Stimulated activated CD8-positive, alpha-beta memory T cell treated with anti-CD3 and anti-CD28 coated beads, Interleukin-4, amount 100 ng/mL, for 48 hours (primary cell): ENCODE measurements at places on chromosomes 6 and 20.

DNA sequence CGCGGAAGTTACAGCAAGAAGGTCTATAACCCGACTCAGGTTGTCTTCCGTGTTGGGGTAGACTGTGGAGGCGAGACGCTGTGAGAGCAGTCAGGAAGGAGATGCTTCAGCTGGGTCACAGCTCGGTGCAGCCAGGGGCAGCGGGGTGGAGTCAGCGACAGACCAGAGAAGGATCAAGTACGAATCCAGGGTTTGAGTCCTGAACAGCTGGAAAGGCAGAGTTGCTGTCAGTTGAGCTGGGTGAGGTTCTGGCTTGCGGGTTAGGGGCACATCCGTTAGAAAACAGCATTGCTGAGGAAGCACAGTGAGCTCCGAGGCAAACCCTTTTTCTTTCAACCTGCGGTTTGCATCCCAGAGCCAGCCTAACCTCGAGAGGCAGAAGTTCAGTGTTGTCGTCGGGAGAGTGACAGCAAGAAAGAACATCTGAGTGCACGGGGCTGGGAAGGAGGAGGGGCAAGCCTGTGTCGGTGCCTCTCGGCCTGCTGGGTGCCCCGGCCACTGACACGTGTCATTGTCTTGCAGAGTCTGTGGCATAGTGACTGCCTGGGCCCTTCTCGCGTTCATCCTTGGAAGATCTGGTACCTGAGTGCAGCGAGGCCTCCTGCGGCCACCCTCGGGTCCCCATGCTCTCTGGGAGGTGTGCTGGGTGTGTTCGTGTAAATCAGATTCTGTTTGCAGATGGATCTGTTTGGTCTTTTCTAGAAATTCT, 20.0 kb downstream of the PNLDC1 start:
- peak; percentile 38 for DNase-seq

DNA sequence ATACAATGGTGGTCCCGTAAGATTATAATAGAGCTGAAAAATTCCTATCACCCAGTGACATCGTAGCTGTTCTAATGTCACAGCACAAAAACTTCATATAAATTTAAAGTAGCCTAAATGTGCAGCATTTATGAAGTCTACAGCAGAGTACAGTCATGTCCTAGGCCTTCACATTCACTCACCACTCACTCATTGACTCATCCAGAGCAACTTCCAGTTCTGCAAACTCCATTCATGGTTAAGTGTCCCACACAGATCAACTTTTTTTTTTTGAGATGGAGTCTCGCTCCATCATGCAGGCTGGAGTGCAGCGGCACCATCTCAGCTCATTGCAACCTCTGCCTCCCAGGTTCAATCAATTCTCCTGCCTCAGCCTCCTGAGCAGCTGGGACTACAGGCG, 20.9 kb upstream of the KCNG1 start:
- DNase-seq = no peak

- DNase-seq = no peak
Measured at GRCh38 chr6:81613606-81614005, 138.9 kb downstream of the TENT5A start.

GRCh38 chr20:22928679-22929078, 106.4 kb upstream of the SSTR4 start:
- no peak for DNase-seq

- DNase-seq = no peak
Measured at GRCh38 chr6:5552243-5552642, 290.9 kb downstream of the FARS2 start.

GRCh38 chr6:150273457-150274309, 95.1 kb upstream of the IYD start:
- no peak for DNase-seq

- no peak for DNase-seq
Measured at GRCh38 chr6:53109612-53110011, 39.0 kb downstream of the GCM1 start.

- DNase-seq = no peak
Measured at GRCh38 chr6:313087-313486, 20.8 kb downstream of the DUSP22 start.

DNA sequence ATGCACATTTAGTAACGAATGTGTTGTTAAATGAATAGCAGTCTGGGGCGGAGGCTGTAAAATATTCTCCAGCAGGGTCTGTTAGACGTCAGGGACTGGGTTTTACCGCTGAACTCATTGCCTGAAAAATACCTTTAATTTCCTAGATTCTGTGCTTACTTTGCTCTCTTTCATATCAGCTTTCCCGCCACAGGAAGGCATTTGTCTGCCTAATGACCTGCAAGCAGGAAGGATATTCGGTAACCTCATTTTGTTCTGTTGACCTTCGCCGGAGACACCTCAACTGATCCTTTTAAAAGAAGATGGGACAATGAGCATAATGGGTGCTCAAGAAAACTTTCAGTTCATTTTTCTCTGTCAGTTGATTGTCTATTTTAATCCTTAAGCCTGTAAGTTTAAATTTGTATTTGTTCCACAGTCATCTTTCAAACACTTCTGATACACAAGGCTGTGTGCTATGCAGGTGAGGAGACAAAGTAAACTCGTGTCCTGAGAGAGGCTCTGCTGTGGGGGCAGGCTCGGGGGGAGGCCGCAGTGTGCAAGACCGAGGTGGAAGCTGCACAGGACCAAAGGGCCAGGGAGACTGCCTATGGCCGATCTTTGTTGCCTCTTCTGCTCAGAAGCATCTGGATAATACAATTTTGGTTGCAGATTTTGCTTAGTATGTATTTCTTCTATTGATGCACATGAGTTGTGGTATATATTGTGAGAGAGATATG, 27.4 kb upstream of the SIM1 start:
- no peak for DNase-seq

GRCh38 chr20:45097485-45098102, 3.3 kb downstream of the KCNS1 start:
- DNase-seq = peak; percentile 63

GRCh38 chr20:61203320-61203719, 48.7 kb upstream of the CDH4 start:
- no peak for DNase-seq

DNA sequence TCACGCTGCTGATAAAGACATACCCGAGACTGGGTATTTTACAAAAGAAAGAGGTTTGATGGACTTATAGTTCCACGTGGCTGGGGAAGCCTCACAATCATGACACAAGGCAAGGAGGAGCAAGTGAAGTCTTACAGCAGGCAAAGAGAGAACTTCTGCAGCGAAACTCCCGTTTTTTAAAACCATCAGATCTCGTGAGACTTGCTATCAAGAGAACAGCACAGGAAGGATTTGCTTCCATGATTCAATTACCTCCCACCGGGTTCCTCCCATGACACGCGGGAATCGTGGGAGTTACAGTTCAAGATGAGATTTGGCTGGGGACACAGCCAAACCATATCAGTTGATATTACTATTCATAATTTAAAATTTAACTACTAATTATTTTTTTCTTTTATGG, 157.3 kb upstream of the ATXN1 start:
- no peak for DNase-seq

- no peak for DNase-seq
Measured at GRCh38 chr6:118320652-118321051, 227.4 kb upstream of the PLN start.

DNA sequence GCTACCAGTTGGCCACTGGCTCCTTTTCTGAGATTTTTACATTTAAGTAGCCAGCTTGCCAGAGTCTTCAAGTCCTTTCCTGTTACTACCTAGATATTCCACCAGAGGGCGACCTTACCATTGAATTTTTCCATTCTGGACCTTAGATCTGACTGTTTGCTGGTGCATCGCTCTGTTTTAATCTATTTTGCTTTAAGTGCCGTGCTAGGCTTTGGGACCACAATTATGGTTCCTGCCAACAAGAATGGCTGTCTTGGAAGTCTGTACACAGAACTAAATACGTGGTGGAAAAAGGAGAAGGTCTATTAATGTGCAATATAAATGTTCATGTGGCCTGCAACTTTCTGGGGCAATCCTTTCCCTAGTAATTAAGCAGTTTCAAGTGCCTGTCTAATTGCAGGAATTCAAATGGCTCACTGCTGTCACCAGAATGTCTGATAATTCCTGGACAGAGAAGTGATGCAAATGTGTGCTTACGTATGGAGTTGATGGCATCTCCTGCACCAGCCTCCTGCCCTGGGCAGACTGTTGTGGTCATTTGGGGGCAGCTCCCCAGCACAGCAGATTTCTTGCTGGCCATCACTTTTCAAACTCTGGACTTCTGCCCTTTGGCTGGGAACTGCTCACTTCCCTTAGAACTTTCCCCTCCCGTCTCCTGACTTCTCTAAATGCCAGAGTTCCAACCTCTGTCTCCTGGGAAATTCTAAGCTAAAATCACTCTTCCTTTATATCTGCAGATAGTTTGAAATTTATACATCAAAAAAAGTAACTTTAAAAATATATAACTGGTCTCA, 5.6 kb upstream of the HLA-DOA start:
- DNase-seq = peak; percentile 47
